DND-41 (cell line): ENCODE measurements at places on chromosomes 7 and 10.

- no peaks in the 10 kb centered on the region for H3K36me3 ChIP-seq
- H3K27me3 ChIP-seq, result no peaks in the 10 kb centered on the region
- no peaks in the 10 kb centered on the region for H3K4me1 ChIP-seq
- H3K27ac ChIP-seq, result no peak overlapping the region
Observed at GRCh38 chr10:10128387-10128786, 889.3 kb upstream of the CELF2 start.

GRCh38 chr10:114603948-114604347 lies 54.1 kb downstream of the ABLIM1 start:
- no peak for DNase-seq
- no peaks in the 10 kb centered on the region for H3K4me1 ChIP-seq
- no peak overlapping the region for H3K27ac ChIP-seq
- no peak overlapping the region for H3K4me3 ChIP-seq

GRCh38 chr10:61363006-61363405 lies 90.2 kb downstream of the TMEM26 start:
- H3K4me3 ChIP-seq, result no peak overlapping the region
- H3K36me3 ChIP-seq, result no peaks in the 10 kb centered on the region
- H3K27ac ChIP-seq, result no peak overlapping the region

DNA sequence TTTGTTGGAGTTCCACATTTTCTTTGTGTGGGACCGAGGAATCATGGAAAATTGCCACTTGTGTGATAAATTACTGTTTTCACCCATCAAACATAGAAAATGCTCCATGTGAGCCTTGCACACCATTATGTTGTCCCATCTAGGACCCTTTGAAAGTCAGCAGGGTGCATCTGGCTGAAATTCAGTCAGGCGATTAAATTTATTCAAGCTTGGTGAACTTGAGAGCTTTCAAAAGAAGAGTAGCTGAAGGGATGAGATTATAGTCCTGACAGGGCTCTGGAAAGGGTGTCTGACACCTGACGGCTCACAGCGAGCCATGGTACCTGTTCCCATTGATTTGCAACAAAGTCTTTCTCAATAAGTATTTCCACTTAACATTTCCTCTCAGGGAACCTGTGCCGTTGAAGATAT lies 399.7 kb upstream of the ETV1 start:
- no peaks in the 10 kb centered on the region for H3K27me3 ChIP-seq
- no peak overlapping the region for H3K27ac ChIP-seq
- no peak overlapping the region for H3K4me3 ChIP-seq
- no peaks in the 10 kb centered on the region for H3K4me1 ChIP-seq

GRCh38 chr7:81514546-81514945 lies 255.3 kb downstream of the HGF start:
- H3K27me3 ChIP-seq, result no peaks in the 10 kb centered on the region
- no peaks in the 10 kb centered on the region for H3K36me3 ChIP-seq
- H3K4me3 ChIP-seq, result no peak overlapping the region

DNA sequence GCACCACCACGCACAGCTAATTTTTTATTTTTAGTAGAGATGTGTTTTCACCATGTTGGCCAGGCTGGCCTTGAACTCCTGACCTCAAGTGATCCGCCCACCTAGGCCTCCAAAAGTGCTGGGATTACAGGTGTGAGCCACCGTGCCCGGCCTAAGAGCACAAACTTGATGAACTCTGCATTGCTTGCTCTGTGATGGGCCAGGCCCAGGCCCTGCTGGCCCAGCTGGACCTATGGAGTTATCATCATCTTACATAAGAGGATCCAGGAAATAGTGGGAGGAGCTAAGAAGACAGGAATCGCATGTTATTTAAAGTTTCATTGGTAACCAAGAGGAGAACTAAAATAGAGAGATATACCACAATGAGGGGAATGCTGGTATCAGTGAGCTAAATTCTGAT lies 86.9 kb downstream of the DAGLB start:
- H3K36me3 ChIP-seq, result no peaks in the 10 kb centered on the region
- H3K27me3 ChIP-seq, result no peaks in the 10 kb centered on the region
- H3K4me1 ChIP-seq, result no peaks in the 10 kb centered on the region

DNA sequence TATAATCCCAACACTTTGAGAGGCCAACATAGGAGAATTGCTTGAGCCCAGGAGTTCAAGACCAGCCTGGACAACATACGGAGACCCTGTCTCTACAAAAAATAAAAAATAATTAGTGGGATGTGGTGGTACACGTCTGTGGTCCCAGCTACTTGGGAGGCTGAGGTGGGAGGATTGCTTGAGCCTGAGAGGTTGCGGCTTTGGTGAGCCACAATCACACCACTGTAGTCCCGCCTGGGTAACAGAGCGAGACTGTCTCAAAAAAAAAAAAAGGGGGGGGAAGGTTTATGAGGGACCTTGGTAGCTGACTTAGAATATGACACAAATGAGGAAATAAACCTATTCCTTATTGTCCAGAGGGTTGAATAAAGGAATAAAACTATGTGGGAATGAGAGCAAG lies 30.8 kb downstream of the SCD start:
- no peak for DNase-seq
- H3K36me3 ChIP-seq, result peaks cover 19% of the 10 kb centered on the region
- H3K4me3 ChIP-seq, result no peak overlapping the region
- H3K27me3 ChIP-seq, result no peaks in the 10 kb centered on the region

- H3K4me1 ChIP-seq, result no peaks in the 10 kb centered on the region
- no peak overlapping the region for H3K4me3 ChIP-seq
- no peak for DNase-seq
Observed at GRCh38 chr10:133158756-133159610, 1.0 kb upstream of the KNDC1 start.

DNA sequence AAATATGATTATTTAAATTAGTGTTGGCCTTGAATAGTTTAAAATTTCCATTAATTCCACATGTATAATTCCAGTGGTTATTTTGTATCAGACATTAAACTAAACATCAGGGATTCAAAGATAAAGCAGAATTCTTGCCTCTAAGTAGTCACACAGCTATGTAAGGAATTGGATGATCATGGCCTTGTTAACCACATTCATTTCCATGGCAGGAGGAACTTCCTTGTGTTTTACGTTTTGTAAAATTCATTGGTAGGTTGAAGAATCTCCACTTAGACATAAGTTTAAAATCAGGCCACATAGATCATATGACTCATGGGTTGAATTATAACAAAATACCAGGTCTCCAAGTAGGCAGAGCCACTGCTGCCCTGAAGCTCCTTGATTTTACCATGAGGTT lies 289.7 kb downstream of the PLXDC2 start:
- no peaks in the 10 kb centered on the region for H3K27me3 ChIP-seq
- H3K36me3 ChIP-seq, result no peaks in the 10 kb centered on the region
- H3K4me3 ChIP-seq, result no peak overlapping the region
- H3K27ac ChIP-seq, result no peak overlapping the region
- DNase-seq, result no peak

GRCh38 chr10:84493951-84494848 lies 165.8 kb downstream of the CCSER2 start:
- H3K36me3 ChIP-seq, result peaks cover 4% of the 10 kb centered on the region; the same call in 1 of the 2 replicates
- no peaks in the 10 kb centered on the region for H3K27me3 ChIP-seq
- DNase-seq, result no peak
- no peak overlapping the region for H3K4me3 ChIP-seq
- no peak overlapping the region for H3K27ac ChIP-seq

- H3K27me3 ChIP-seq, result no peaks in the 10 kb centered on the region
- H3K27ac ChIP-seq, result no peak overlapping the region
- no peak for DNase-seq
- H3K36me3 ChIP-seq, result no peaks in the 10 kb centered on the region
- no peaks in the 10 kb centered on the region for H3K4me1 ChIP-seq
Observed at GRCh38 chr10:131660427-131660826, 240.4 kb upstream of the PPP2R2D start.

DNA sequence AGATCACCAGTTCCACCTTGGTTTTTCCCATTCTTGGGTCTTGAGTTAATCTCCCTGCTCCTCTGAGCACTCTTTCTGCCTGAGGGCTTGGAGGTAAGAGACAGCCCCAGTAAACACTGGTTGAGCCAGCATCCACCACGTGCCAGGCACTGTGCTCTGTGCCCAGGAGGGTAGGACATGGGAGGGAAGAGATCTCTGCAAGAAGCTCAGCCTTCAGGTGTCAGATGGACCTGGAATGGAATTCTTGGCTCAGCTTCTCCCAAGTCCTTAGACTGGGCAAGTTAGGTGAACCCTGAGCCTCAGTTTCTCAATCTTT lies 2.5 kb downstream of the ZYX start:
- no peaks in the 10 kb centered on the region for H3K27me3 ChIP-seq
- peaks cover 16% of the 10 kb centered on the region for H3K4me1 ChIP-seq
- H3K27ac ChIP-seq, result no peak overlapping the region
- H3K36me3 ChIP-seq, result no peaks in the 10 kb centered on the region

- DNase-seq, result no peak
- no peaks in the 10 kb centered on the region for H3K4me1 ChIP-seq
- H3K27me3 ChIP-seq, result no peaks in the 10 kb centered on the region
- no peak overlapping the region for H3K27ac ChIP-seq
- no peak overlapping the region for H3K4me3 ChIP-seq
Observed at GRCh38 chr7:128887169-128888038, 23.1 kb downstream of the KCP start.
